ENCODE measurements at places on chromosomes 1 and 21. TPM values are rescaled to one million over a fixed set of nuclear protein-coding genes. Genes with fewer than 3 reads are reported as not detected.

DNA sequence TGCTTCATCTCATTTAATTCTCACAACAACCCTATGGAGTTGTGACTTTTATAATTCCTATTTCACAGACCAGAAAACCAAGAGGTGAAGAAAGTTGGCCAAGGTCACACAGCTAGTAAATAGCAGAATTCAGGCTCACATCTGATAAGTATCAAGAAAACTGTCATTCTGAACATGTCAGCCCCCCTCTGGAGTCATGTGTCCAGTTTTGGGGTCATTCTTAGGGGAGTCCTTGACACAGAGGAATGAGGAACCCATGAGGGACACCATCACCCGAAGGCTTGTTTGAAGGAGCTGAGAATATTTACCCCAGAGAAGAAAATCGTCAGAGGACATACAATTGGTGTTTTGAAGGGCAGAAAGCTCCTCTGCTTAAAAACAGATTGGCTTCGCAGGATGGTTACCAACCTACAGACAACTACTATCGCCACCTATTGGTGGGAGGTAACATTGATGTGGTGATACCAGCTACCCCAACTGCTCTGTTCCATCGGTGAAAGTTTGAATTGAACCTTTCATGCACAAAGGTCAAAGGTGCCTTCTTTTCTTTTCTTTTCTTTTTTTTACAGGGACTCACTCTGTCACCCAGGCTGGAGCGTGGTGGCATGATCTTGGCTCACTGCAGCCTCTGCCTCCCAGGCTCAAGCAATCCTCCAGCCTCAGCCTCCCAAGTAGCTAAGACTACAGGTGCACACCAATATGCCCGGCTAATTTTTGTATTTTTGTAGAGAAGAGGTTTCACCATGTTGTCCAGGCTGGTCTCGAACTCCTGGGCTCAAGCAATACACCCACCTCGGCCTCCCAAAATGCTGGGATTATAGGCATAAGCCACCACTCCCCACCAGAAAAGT, 31.3 kb downstream of the NCMAP start:
- peak; percentile 75 for DNase-seq

DNA sequence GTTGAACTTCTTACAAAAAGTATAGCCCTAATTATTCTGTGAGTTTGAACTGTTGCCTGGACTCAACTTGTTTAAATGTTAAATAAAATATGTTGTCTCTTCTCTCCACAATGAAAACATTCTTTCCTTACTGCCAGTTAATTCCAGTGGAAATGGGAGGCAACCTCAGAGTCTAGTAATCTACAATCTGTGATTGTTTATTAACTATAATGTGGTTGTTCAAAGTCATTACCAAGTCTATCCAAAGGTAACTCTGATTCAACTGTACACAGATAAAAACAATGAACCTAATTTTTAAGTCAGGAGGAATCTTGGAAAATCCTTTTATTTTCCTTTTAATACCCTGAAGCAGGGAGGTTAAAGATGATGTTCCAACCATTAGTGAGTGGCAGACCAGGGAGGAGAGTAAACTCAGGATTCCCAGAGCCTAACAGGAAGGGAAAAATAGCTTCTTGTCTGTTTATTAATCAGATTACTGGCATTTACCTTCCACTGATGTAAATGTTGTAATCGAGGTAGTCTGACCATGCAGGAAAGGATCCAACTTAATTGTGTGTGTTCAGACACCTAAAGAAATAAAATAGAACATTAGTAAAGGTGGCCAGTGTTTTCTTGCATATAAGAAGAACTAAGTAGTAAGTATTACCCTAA, 57.1 kb upstream of the TBX15 start:
- DNase-seq = no peak

DNA sequence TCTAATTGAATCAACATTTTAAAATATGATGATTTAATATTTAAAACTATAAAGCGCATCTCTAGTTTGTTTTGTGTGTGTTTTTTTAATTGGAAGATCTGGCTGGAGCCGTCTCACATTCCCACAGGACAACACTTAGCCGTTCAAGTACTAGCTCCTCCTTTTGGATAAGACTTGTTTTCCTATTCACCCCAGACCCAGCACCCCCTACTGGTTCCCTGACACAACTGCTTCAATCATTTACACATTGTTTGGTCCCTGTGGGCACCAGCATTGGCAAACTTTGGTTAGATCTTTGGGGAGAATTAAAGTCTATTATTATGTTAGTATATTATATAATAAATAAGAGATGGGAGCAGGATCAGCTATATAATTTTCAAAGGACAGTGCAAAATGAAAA, 34.5 kb downstream of the TYW3 start:
- no peak for DNase-seq

Gene CELA2A
- total RNA-seq = not detected

GRCh38 chr21:41024341-41024740, 143.6 kb upstream of the BACE2 start:
- no peak for DNase-seq

GRCh38 chr1:72285074-72285425, 2.7 kb upstream of the NEGR1 start:
- no peak for DNase-seq

DNA sequence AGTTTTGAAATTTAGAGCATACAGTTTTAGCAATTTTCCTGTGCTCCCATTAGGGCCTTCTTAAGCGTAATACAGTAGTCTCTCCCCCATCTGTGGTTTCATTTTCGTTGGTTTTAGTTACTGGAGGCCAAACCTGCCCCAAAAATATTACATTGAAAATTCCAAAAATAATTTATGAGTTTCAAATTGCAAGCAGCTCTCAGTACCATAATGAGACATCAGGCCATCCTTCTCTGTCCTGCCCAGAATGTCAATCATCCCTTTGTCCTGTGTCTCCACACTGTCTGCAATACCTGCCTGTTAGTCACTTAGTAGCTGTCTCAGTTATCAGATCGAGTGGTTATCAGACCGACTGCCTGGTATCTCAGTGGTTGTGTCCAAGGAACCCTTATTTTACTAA, 45.4 kb downstream of the ADSS2 start:
- no peak for DNase-seq

DNA sequence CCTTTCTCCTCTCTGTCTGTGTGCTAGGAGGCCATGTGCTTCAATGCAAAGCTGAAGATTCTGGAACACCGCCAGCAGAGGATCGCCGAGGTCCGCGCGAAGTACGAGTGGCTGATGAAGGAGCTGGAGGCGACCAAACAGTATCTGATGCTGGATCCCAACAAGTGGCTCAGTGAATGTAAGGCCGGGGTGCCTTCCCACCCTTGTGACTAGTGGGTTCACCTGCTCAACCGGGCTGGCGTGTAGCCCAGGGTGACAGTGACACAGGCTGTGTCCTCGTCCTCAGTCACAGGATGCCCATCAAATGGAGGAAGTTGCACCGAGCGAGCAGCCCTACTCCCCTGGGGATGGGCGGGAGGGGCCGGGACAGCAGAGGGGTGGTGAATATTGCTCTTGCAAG, 544.1 kb downstream of the KIF26B start:
- no peak for DNase-seq

- DNase-seq = peak; percentile 96
These were observed 12.5 kb downstream of the TRAF3IP3 start for GRCh38 chr1:209768354-209768774.

Data from activated CD8-positive, alpha-beta T cell treated with anti-CD3 and anti-CD28 coated beads, Interleukin-2, amount 10 ng/mL, durations not matched to agents 7 days and 5 days (primary cell).